ENCODE measurements at places on chromosomes 16 and 17.

GRCh38 chr17:63531022-63531965 is 8.1 kb downstream of the KCNH6 start:
- no peak for DNase-seq

- DNase-seq = no peak
Observed at GRCh38 chr16:23519282-23519681, 9.0 kb upstream of the GGA2 start.

DNA sequence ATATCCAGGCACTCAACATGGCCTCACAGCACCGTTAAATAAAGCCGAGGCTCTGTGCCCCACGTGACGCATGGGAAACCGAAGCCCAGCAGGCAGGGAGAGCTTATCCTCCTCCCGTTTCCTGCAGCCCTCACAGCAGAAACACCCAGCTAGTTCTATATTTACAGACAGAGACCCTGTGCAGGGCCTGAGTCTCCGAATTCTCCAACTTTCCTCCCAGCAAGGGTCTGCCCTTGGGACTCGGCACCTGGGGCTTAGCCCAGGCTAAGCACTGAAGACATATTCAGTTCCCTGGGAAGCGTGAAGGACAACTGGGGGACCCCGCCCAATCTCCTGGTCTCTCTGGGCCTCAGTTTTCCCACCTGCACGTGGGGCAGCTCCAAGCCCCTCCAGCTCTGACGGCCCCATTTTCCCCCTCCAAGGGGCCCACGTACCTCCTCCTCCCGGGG is 29.2 kb downstream of the TRPV3 start:
- no peak for DNase-seq

- no peak for DNase-seq
Observed at GRCh38 chr17:45686250-45686649, 97.9 kb upstream of the CRHR1 start.

GRCh38 chr17:64203630-64204029 is 59.4 kb downstream of the TEX2 start:
- no peak for DNase-seq

- no peak for DNase-seq
Observed at GRCh38 chr16:89442588-89442987, 47.8 kb downstream of the ANKRD11 start.

Measured in activated CD4-positive, alpha-beta T cell treated with anti-CD3 and anti-CD28 coated beads, Interleukin-2, amount 10 ng/mL, durations not matched to agents 24 days and 14 days (primary cell).